Stimulated activated CD4-positive, alpha-beta T cell treated with anti-CD3 and anti-CD28 coated beads, TNF-alpha, amount 100 ng/mL, for 24 hours (primary cell): ENCODE measurements at places on chromosomes 6 and 20.

GRCh38 chr6:44238687-44239350 lies 8.1 kb upstream of the HSP90AB1 start:
- DNase-seq = no peak

GRCh38 chr6:113352831-113353230 lies 504.3 kb upstream of the MARCKS start:
- no peak for DNase-seq

- DNase-seq = no peak
Measured at GRCh38 chr20:19921284-19921793, 95.8 kb upstream of the NAA20 start.

GRCh38 chr6:100925749-100926148 lies 44.6 kb upstream of the ASCC3 start:
- no peak for DNase-seq

- no peak for DNase-seq
Measured at GRCh38 chr6:15395087-15395486, 149.2 kb downstream of the JARID2 start.

- no peak for DNase-seq
Measured at GRCh38 chr20:6122873-6123648, at the start of gene FERMT1. TSS of gene FERMT1 (minus strand) at chr20:6123030. CDS start at chr20:6119554, 3,476 bp downstream.

DNA sequence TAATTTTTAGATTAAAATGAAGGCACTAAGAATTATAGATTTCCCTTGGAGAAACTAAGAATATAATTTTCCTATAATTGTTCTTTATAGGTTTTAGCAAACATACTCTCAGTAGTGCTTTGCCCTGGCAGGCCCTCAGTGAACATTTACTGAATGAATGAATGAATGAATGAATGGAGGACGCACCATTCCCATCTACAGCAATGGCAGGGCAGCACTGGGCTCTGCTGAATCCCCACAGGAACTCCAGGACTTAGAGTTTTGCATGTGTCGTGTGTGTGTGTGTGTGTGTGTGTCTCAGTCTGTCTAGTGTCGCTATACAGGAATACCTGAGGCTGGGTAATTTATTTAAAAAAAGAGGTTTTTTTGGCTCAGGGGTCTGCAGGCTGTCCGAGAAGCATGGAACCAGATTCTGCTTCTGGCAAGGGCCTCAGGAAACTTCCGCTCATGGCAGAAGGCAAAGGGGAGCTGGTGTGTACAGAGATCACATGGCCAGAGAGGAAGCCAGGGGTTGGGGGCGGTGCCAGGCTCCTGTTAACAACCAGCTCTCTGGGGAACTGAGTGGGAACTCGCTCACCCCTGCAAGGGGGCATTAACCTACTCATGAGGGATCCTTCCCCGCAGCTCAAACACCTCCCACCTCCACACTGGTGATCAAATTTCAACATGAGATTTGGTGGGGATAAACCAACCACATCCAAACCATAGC lies 20.1 kb downstream of the RNASET2 start:
- no peak for DNase-seq

DNA sequence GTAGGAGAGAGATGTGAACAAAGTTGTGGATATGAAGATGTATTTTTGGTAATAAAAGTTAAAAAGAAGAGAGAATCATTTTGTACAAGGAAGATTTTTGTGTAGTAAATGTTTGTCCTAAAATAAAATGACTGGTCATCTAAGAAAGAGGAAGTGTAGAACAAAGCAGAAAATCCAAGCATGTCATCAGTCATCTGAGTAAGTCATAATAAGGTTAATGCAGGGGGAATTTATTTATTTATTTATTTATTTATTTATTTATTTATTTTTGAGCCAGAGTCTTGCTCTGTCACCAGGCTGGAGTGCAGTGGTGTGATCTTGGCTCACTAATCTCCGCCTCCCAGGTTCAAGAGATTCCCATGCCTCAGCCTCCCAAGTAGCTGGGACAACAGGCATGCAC lies 15.7 kb upstream of the CGA start:
- no peak for DNase-seq
